GM20000 (cell line): ENCODE measurements at places on chromosomes 4 and X.

- no peak for DNase-seq
Observed at GRCh38 chr4:113404841-113405240, 355.4 kb downstream of the ANK2 start.

GRCh38 chr4:7591409-7592053, 156.8 kb upstream of the PSAPL1 start:
- no peak for DNase-seq

DNA sequence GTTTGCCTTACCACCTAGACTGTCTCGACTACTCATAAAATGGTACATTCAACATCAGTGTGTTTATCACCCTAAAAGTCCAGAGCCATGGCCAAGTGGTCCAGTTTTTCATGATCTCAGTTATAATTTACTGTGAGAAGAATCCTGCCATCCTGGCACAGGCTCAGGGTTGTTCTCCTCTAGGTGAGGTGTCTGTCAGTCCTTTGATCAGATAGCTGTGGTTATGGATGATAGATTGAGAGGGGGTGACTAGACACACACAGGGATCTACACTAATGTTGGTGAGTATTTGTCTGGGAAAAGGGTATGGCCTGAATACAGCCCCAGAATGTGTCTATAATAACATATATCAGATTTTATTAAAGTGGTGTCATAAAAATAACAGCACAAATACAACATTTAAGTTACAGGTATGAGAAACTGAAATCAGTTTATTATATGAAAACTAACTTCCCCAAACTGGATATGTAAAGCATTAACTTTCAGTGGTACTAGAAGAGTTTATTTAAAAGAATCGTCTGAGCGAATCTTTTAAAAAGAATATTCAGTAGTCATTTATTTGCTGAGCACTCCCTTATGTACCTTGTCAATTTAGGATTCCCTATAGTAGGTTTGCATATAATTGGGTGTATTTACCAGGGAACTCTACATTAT, 93.3 kb downstream of the STIM2 start:
- DNase-seq: no peak

- DNase-seq: no peak
Observed at GRCh38 chr4:173626277-173626676, 96.2 kb upstream of the HAND2 start.

GRCh38 chr4:5884796-5885195, 8.1 kb downstream of the CRMP1 start:
- DNase-seq: no peak

GRCh38 chrX:71466979-71467523, 65.9 kb upstream of the OGT start:
- DNase-seq: no peak

DNA sequence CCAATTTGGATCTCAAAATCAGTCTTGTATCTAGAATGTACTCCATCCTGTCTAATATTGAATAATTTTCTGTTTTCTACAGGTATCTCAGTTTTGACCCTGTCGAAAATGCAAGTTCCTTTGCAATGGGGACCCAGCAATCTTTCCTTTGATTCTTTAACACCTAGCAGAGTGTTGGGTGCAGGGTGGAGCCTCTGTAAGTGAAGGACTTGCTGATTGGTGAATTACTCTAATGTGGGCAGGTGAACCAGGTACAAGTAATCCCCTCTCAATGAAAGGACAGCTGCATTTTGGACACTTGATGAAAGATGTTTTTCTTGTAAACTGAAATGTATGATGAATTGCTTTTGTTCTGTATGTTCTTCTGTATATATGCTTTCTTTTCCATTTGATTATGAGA, 54.9 kb downstream of the NWD2 start:
- DNase-seq: no peak

DNA sequence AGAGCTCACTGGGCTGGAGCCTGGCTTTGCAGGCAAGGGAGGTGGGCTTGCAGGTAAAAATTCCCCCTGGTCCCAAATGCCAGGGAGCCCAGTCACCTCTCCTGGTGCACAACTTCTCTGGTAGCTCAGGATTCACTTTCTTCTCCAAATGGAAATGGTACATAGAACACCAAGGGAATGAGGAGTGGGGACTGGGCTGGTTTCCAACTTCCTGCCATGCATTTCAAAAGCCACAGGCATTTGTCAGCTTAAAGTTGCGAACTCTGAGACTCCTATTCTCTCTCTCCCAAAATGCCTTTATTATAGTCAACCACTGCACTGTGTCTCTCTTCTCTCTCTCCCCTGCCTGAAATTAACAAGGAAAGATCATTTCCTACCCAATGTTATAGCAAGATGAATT, 177.3 kb downstream of the GRIA3 start:
- no peak for DNase-seq

DNA sequence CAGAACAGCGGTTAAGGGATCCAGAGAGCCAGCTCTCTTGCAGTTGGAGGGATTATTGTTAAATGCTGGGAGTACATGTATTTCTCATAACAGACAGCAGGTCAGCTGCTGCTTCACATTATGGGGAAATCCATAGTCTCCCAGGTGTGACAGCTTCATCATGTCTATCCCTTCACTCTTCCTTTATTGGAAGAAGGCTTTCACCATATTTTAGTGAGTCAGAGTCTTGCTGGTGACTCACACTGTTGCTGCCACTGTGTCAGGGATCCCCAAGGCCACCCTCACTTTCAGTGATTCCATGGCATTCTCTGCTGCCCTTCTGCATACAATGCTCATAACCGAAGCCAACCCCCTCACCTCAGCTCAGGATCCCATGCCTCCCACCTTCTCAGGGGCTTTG, 32.9 kb upstream of the PAGE5 start:
- DNase-seq: no peak

- DNase-seq: no peak
Observed at GRCh38 chr4:118680808-118681207, 4.4 kb upstream of the METTL14 start.

DNA sequence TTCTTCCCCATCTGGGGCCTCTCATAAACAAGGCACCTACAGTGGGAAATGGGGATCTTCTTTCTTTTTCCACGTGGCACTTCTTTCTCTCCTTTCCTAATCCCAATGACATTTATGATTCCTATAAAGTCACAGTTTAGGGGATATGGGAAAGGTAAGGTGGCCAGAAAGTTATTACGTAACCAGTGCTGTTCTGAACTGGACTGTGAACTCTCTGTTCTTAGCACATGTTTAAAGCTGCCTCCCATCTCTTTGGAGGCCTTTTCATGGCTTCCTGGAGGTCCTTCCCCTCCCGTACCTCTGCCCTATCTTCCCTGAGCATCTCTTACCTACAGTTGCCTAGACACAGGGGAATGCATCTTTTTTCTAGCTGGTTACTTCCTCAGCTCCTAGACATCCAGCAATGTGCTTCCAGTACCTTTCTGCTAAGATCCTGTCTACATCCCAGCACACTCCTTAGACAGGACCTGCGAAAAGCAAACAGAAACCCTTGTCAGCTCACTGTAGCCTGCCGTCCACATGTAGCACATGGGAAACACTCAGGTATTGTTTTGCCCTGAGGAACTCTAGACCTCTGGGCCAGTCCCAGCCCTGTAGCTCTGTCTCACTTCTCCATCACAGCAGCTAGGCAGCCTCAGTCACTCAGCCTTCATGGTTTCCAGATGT, 195.4 kb downstream of the NWD2 start:
- no peak for DNase-seq

DNA sequence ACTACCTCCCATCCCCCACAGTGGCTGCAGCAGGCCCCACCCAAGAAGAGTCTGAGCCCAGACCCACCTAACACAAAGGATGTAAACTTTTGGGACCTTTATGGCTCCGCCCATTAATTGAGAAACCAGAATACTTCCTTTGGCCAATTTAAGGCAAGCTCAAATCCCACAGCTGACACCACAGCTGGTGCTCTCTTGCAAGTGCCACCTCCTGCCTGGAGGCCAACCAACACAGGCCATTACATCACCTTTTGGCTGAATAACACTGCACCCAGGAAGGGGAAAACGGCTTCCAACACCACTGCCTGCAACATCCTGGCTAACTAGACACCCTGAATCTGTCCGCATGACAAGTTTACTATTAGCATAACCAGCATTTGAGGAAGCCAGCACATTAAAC, 248.8 kb downstream of the PRDM5 start:
- no peak for DNase-seq

DNA sequence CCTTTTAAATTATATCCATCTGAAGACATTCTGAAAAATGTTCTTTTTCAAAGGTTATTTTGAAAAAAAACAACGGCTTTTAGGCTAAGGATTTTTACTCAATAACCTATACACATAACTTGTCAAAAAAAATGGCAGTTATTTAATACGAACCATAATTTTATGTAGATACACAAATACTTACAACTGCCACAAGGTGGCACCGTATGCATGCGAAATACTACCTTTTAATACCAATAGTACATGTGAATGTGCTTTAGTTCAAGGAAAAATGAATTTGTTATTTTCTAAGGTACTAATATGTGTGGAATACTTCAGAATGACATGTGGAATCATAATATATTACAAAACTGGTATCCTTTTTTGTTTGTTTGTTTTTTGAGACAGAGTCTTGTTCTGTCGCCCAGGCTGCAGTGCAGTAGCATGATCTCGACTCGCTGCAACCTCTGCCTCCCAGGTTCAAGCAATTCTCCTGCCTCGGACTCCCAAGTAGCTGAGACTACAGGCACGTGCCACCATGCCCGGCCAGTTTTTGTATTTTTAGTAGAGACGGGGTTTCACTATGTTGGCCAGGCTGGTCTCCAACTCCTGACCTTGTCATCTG, 4.6 kb upstream of the MAD2L1 start:
- peak; percentile 32 for DNase-seq

DNA sequence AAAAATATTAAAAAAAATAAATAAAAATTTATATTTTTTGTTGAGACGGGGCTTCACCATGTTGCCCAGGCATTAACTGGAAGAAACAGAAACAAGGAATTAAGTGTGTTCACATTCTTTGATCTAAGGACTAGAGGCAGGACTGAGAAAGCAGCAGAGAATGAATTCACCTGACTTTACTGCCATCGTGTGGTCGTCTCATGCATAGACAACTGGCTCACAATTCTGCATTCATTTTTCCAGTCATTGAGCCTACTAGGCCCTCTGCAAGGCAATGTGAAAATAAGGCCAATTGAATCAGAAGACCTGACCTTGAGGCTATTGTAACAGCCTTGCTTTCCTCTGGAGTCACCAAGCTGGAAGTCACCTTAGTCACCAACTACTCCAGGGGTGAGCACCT, 37.4 kb downstream of the LHFPL1 start:
- DNase-seq: peak; percentile 16

DNA sequence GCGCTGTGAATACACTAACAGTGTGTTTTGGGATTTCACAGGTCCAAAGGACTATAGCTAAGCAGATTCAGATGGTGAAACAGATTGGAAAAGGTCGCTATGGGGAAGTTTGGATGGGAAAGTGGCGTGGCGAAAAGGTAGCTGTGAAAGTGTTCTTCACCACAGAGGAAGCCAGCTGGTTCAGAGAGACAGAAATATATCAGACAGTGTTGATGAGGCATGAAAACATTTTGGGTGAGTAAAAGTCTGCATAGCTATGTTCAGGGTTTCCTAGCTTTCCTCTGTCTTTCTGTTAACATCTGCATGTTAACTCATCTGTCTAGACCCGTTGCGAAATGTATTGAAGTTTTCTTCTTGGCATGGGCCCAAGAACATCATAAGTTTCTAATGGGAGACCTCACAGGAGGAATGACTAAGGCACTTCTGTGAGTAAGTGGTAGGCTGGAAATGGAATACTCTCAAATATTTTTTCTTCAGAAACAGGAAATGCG, 372.1 kb downstream of the BMPR1B start:
- no peak for DNase-seq

GRCh38 chr4:140666889-140667614, 89.1 kb downstream of the TBC1D9 start:
- DNase-seq: no peak

- no peak for DNase-seq
Observed at GRCh38 chr4:169963998-169964397, 62.2 kb downstream of the MFAP3L start.

- no peak for DNase-seq
Observed at GRCh38 chr4:97123573-97123972, 1019.7 kb downstream of the STPG2 start.

DNA sequence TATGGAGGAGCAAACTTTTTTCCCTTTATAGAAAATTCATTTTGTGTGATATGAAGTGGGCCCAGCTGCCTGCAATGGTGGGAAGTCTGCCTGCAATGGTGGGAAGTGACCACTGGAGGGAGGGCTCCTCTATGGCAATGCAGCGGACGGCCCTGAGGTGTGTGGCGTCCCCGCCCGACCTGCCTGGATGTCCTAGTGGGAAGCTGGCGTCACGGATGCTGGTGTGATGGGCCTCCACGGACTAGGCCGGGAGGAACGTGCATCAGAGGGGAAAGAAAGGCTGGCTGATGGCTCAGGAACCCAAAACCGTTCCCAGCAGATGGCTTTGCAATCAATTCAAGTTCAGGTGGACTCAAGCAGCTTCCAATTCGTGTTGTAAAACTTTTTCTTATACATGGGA, 177.9 kb downstream of the AFAP1 start:
- DNase-seq: peak; percentile 84

DNA sequence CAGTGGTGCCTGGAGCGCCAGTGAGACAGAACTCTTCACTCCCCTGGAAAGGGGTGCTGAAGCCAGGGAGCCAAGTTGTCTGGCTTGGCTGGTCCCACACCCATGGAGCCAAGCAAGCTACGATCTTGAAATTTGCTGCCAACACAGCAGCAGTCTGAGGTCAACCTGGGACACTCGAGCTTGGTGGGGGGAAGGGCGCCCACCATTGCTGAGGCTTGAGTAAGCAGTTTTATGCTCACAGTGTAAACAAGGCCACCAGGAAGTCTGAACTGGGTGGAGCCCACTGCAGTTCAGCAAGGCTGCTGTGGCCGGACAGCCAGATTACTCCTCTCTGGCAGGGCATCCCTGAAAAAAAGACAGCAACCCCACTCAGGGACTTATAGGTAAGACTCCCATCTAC, 149.5 kb downstream of the EDA2R start:
- no peak for DNase-seq

- DNase-seq: no peak
Observed at GRCh38 chr4:138494931-138495330, 252.8 kb upstream of the SLC7A11 start.

GRCh38 chrX:3603026-3603661, 110.3 kb downstream of the PRKX start:
- no peak for DNase-seq

GRCh38 chr4:159016593-159017024, 86.3 kb upstream of the RAPGEF2 start:
- peak; percentile 57 for DNase-seq

DNA sequence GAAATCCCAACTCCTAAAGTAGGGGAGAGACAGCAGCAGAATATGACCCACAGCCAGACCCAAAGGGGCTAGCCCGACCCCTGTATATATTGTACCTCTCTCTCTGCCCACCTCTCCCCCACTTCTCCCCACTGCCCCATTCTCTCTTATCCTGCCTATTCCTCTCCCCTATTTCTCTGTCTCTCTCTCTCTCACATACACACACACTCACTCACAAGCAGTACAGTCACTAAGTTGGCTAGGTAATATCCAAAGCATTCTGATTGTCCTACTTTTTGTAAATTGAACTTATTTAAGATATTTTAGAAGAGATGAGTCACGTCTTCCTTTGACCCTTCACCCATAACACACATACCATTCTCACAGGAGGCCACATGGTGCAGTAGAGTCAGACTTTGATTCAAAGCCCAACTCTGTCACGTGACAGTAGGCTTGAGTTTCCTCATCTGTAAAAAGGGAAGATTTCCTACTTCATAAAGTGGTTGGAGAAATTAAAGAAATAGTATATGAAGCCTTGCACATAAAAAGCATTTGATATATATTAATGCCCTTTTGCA, 29.5 kb downstream of the SRPX2 start:
- DNase-seq: no peak
